Heart left ventricle (tissue), 16 donors: ENCODE measurements at places on chromosomes 11 and 22.

- no peak for DNase-seq
Measured at GRCh38 chr22:45204241-45204640, 36.5 kb downstream of the KIAA0930 start.

GRCh38 chr11:6928916-6929315, 2.7 kb downstream of the ZNF215 start:
- no peak for DNase-seq

DNA sequence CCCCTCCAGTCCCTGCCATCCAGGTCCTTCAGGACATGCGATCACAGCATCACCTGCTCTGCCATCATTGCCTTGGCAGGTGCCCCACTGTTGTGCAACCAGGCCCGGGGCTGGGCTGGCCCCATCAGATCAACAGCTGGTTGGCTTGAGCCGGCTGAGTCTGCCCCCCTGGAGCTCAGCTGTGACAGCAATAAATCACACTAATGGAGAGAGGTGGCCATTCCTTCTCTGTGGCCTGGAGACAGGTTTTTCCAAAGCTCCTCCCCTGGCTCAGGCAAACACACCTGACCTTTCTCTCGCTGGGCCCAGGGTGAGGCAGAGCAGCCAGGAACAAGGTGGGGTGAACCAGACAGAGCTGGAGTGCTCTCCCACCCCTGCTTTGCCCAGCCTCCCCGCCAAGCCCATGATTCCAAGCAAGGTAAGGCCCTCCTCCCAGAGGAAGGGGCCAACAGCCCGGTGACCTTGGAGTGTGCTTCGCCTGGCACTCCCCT, 8.9 kb upstream of the FXYD2 start:
- no peak for DNase-seq

- no peak for DNase-seq
Measured at GRCh38 chr11:119155733-119156492, 7.1 kb downstream of the ABCG4 start.

- no peak for DNase-seq
Measured at GRCh38 chr11:22516111-22516510, 109.5 kb downstream of the FANCF start.

DNA sequence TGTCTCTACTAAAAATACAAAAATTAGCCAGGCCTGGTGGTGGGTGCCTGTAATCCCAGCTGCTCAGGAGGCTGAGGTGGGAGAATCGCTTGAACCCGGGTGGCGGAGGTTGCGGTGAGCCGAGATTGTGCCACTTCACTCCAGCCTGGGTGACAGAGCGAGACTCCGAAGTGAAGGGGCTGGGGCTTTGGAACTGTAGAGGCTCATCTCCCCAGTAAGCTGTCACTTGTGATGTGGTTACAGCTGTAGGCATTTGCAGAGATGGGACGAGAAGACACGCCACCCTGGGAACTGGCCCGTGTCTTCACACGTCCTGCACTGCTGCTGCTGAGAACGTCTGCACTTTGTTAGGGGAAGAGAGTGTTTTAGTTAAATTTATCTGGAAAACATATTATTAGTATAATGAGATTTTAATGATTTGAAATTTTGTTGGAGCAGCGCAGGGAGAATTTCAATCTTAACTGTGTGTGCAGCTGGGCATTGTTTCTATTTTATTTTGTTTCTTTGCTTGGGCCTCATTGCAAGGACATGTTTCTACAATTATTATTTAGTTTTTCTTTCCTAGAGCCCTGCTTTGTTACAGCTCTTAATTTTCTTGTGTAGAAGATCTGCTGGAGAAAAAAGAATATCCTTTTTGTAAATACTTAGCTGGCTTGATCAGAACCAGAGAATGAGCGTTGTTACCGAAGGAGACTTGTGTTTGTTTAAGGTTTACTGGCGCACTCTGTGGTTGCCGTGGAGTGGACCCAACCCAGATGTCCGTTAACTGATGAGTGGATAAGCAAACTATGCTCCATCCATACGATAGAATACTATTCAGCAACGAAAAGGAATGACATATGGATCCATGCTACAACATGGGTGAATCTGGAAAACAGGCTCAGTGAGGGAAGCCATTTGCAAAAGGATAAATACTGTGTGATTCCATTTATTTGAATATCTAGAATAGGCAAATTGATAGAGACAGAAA, 18.4 kb downstream of the PARVB start:
- peak; percentile 9 for DNase-seq

DNA sequence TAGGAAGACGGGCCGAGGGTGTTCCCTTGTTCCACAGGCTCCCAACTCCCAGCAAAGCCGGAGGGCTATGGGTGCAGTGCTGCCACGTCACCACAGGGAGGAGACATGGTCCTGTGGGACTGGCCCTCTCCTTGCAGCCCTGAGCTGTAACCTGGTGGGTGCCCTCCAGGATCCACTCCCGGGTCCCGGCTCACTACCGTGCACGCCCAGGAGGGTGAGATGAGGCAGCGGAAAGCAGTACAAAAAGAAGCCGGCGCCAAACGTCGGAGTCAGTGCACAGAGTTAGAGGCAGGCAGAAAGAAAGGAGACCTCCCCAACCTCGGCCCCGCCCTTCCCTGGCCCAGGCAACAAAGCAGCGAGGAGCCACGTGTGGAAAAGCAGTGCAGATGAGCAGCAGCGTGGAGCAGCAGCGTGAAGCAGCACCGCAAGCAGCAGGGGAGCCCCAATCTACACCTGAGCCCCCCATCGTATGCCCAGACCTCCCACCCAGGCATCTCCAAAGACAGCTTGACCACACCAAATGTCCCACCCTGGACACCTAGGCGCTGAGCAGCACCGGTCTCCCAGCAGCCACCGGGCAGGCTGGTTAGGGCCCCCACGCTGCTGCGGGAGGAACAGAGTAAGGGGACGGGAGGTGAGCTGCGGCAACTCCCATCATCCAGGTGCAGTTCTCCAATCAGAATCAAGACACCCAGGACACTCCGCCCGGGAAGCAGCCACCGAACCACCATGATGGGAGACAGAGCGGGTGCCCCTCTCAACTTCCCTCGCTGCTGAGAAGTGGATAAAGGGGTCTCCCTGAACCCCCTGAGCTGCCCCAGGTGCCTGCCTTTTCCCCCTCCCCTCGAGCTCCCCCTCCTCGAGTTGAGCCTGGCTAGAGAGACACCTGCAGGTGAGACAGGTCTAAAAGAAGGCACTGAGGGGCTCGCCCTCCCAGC, 28.8 kb downstream of the IGSF9B start:
- peak; percentile 81 for DNase-seq

GRCh38 chr22:18001040-18001893, 23.1 kb downstream of the MICAL3 start:
- peak; percentile 93 for DNase-seq

GRCh38 chr11:69828971-69829344, 9.7 kb upstream of the FGF3 start:
- DNase-seq = no peak

GRCh38 chr22:42837556-42837955, 19.5 kb downstream of the ARFGAP3 start:
- no peak for DNase-seq

- DNase-seq = no peak
Measured at GRCh38 chr22:19632668-19633148, 81.6 kb upstream of the SEPTIN5 start.

DNA sequence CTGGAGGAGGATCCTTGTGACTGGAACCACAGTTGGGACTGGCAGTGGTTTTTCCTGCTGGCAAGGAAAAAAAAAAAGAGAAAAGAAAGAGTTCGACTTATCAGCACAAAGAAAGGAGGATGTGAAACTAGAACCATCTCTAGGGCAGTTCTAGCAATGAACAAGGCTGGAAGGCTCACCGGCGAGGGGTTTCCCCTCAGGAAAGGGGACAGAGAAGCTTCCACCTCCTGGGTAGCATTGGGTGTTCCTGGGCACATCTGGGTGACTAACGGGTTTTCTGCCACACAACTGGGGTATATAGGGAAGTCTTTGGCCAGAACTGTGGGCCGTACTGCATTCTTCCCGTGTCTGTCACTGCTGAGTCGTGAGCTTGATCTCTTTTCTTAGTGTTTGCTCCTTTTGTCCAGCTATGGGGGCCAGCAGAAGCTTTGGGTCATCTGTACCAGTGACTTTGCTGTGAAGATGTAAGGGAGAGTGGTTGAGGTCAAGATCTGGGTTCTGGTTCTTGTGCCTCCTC, 109.4 kb upstream of the OR4B1 start:
- DNase-seq = no peak

GRCh38 chr22:29997516-29997915, 82.7 kb upstream of the HORMAD2 start:
- DNase-seq = no peak

- DNase-seq = no peak
Measured at GRCh38 chr11:70306586-70307033, 36.1 kb downstream of the PPFIA1 start.

DNA sequence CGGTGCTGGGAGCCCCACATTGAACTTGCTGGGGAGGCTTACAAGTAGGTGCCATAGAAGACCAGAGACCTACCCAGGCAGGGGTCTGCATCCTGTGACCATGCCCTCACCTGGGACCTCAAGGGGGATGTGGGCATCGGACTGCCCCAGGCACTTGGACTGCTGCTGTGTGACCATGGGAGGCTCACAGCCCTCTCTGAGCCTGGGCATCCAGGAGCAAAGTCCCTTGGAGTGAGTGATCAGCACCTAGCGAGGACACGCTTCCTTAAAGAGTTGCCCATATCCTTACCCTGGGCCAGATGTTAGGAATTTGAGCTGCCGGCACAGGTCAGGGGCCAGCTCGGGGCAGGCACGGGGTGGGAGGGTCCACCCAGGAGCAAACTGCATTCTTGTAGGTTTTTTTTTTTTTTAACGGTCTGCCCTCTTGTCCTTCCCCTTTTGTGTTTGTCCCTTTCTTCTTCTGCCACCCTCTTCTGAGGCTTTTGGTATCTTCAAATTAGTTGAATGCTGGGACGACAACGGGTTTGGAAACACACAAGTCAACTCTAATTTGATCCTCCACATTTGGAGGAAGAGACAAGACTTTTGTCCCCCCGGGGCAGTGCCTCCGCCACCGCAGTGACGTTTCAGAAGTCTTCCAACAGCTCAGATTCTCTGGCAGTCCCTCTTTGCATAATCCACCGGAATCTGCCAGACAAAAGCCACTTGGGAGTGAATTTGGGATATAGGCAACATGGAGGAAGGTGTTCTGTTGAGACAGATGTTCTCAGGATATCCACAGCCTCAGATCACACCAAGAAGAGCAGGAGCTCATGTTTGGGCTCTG, 46.1 kb upstream of the LINC01488 start:
- DNase-seq = no peak

DNA sequence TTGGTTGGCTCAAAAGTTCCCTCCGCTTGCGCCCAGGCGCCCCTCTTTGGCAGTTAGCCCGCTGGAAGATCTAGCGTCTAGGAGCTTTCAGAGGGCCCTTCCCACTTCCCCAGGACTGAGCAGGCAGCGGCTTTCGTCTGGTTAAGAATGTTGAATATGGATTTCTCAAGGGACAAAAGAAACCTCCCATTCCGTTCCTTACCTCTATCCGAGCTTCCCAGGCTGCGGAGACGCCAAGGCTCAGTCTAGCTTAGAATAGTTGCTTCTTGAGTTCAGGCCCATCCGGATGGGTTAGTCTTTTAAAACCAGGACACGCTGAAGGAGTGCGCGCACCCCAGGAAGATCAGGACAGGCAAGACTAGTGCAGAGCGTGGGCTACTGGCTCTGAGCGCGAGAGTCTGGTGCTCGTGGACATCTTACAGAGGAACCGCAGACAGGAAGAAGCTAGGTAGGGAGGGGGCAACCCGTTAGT, 1.6 kb downstream of the NELL1 start:
- DNase-seq = no peak

DNA sequence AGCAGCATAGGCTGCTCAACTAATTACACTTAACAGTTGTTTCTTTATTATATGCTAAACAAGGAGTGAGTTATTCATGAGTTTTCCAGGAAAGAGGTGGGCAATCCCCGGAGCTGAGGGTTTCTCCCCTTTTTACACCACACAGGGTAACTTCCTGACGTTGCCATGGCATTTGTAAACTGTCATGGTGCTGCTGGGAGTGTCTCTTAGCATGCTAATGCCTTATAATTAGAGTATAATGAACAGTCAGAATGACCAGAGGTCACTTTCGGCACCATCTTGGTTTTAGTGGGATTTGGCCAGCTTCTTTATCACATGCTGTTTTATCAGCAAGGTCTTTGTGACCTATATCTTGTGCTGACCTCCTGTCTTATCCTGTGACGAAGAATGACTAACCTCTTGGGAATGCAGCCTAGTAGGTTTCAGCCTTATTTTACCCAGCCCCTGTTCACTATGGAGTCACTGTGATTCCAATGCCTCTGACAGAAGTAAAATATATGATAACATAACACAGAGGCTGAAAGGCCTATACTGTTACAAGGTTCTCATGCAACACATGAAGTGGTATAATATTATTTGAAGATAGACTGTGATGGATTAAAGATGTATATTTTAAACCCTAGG, 41.3 kb upstream of the RDX start:
- no peak for DNase-seq

GRCh38 chr11:63937713-63938478, 906 bp upstream of the NAA40 start:
- no peak for DNase-seq

DNA sequence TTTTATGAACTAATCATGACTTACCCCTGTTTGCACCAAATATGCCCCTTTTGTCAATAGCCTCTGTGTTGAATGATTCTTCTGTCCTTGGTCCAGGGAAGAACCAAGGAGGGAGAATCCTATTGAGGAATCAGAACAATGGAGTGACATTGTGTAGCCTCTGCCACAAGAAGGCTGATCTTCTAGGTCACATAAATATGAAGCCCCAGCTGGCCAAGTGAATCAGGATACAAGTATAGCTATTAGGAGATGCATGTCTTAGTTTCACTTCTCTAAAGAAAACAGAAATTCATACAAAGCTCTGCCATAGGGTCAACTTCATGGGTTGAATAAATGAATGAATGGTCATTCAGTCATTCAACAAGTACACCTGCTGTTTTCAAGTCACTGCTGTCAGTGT, 118.2 kb upstream of the BLID start:
- DNase-seq = no peak

GRCh38 chr22:46734830-46735453, 3.1 kb downstream of the CERK start:
- peak; percentile 60 for DNase-seq

DNA sequence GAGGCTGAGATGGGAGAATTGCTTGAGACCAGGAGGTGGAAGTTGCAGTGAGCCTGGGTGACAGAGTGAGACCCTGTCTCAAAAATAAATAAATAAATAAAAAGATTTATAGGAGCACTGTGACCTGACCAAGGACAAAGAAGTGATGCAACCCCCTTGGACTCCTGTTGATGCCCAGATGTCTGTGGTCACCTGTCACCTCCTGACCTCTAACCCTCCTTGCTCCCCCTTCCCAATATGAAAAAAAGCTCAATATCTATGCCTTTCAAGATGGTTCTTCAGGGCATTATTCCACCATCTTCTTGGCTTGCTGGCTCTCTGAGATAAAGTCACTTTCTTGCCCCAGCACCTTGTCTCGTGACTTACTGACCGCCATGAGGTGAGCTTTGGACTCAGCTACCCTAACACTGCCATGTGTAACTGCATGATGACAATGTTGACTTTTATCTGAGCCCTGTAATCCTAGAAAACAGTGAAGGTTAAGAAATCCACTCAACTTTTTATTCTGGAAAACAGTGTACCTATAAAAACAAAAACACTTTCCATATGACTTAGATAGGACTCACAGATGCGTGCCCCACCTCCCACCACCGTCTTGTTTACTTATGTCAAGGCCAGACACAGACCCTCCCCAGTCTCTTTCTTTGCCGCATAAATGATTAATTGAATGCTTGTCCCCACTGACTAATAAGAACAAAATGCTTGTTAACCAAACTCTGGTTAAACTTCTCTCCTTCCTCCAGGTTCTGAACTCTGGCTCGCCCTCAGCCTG, 360.5 kb downstream of the BUD13 start:
- DNase-seq = no peak

GRCh38 chr22:25996669-25997068, 172.6 kb upstream of the SEZ6L start:
- DNase-seq = no peak

GRCh38 chr11:108818971-108819370, 154.1 kb downstream of the DDX10 start:
- DNase-seq = no peak
